ENCODE measurements at places on chromosomes 6 and 20.

GRCh38 chr6:111211411-111212030, 124.2 kb downstream of the SLC16A10 start:
- DNase-seq: no peak

GRCh38 chr6:143823548-143823947, 19.6 kb upstream of the LTV1 start:
- no peak for DNase-seq

- no peak for DNase-seq
Measured at GRCh38 chr6:50778696-50779095, 40.0 kb upstream of the TFAP2B start.

DNA sequence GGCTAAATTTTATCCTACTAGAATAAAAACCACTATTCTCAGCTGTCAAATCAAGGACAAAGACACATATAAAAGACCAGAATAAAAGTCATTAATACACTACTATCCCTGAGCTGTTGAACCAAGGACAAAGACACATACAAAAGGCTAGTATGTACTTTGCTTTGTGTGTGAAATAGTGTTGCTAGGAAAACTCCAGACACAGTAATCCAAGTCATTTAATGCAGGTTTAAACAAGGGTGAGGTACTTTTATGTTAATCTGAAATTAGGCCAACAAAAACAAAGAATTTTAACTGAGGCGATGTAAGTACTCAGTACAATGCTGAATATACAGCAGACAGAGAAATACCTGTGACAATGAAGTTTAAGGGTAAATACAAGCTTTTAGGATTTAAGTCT, 18.9 kb downstream of the GCLC start:
- no peak for DNase-seq

DNA sequence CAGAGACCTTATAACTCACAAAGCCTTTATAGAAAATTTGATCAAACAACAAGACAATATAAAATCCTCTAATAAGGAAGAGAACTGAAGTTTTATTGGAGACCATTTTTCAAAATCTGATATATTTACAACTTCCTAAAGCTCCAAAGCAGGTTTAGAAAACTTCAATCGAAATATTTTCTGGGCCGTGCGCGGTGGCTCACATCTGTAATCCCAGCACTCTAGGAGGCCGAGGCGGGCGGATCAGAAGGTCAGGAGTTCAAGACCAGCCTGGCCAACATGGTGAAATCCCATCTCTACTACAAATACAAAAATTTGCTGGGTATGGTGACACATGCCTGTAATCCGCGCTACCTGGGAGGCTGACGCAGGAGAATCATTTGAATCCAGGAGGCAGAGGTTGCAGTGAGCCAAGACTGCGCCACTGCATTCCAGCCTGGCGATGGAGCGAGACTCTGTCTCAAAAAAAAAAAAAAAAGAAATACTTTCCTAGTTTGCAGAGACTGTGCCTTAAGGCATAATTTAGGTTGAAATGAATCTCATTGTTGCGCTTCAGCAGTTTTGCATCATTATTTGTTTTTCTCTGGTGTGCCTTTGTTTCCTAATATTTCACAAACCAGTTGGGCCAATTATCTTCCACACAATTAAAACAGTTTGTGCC, 60.6 kb upstream of the ASIP start:
- DNase-seq: no peak

DNA sequence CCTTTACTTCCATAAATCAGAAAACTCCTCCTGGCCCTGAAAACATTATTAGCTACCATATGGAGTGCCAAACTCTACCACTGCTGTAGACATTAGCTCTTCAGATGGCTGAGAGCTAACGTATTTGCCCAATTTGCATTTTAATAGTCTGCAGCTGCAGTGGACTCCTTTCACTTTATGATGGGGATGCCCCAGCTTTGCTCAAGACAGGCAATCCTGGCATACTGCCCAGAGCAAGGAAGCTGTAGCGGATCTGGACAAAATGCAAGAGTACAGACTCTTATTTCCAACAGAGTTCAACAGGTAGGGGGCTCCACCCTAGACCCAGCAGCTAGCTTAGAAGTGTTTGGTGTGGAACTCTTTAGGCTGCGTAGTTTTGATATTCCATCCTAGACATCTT, 246.7 kb downstream of the FOXC1 start:
- no peak for DNase-seq

DNA sequence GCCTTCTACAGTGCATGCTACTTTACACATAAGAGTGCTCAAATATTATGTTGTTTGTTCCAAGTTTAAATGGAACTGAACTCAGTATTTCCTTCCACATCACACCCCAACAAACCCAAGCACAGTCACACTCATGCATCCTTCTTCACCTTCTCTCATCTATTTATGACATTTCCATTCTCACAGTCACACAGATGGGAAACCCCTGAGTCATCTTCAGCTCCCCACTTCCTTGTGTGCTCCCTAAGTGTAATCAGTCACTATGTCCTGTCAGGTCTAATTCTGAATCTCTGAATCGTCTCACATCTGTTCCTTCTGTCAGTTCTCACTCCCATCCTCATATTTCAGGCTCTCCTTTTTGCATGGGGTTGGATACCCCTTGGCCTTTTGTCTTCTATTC, 96.0 kb downstream of the RIMS1 start:
- DNase-seq: no peak

DNA sequence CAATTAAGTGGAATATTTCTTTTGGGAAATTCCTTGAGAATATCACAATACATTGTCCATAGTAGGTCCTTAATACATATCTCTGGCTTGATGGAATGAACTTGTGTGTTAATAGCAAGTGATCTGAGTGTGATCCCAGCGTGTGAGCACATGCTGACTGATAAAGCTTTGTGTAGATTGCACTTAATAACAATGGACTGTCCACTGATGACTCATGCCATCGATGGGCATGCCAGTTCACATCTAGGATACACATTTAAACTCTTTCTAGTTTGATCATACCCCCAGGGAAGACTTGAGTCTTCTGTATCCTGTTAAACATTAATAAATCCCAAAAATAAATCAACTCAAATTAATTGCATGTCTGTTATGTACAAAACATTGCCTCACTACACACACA, 454.3 kb upstream of the SPTLC3 start:
- DNase-seq: no peak

DNA sequence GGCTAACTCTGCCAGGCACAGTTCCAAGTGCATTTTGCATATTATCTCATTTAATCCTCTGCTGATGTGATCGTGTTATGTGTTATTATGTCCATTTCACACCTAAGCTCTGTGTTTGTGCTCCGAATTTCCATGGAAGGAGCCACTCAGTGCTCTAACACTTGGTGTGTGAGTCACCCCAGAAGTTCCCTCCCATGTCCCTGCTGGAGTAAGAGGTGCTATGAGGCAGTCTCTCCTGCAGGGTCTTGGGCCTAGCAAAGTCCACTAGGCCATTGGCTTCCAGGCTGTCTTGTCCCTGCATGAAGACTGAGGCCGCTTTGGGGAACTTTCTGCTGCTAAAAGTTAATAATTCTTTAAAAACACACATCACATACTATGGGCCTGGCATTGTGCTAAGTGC, 405.9 kb upstream of the SULF2 start:
- DNase-seq: no peak

GRCh38 chr6:39049575-39050283, 1.1 kb downstream of the GLP1R start:
- DNase-seq: no peak

- no peak for DNase-seq
Measured at GRCh38 chr6:382883-383810, 8.4 kb upstream of the IRF4 start.

GRCh38 chr6:148502083-148502772, 159.6 kb downstream of the SASH1 start:
- DNase-seq: no peak

DNA sequence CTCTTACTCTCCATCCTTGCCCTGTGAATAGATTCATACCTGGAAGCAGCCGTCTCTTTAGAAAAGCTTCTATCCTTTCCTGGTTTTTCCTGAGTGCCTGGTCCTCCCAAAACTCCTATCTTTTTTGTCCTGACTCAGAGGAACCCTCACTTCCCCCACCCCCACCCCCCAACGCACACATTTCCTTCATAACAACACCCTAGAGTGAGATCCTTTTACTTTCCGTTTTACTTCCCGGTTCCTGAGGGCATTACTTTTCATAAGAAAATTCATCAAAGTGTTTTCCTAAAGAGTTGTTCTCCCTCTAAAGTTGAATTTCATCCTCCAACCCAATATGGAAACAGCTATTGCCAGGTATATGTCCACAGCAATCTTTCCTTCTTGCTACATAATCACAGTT, 327.0 kb downstream of the NRN1 start:
- no peak for DNase-seq

DNA sequence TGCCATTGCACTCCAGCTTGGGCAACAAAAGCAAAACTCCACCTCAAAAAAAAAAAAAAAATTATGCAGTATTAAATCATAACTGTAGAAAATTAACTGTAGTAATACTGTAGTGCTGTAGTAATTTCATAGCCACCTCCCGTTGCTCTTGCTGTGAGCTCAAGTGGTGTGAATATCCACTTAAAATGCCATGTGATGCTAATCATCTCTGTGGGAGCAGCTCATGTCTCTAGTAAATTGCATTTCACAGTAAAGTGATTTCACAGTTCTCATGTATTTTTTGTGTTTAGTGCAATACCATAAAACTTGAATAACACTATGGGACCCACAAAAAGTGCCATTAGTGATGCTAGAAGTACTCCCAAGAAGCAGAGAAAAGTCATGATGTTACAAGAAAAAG, 14.4 kb upstream of the FAM217A start:
- no peak for DNase-seq

DNA sequence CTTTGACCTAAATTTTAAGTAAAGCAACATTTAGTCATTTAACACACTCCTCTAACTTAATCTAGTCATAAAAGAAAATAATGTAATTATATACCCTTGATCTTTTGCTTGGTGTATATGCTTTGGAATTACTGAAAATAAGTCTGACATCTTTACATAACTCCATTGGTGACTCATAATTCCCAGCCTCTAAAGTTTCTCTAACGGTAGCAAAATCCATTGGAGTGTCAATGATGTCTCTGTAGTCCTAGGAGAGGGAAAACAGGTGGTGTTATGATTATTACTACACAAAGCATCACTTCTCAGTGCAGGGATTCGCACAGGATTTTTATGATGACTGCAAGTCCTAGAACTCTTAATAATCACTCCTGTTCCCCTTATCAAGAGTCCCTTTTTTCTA, 80.2 kb downstream of the IRAK1BP1 start:
- DNase-seq: no peak

DNA sequence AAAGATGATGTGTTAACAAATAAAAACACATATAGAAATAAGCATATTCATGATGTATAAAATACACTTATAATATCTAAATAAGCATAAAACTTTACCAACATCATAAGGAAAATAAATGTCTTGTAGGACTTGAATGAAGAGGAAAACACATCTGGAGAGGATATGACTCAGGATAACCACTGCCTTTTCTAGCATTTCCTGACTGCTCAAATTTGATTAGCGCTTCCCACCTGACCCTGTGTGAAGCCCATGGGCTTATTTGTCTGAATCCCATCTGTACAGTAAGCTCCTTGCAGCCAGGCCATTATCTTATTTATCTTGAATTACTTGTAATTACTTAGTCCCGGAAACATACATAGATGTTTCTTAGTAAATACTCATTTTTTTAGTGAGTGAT, 608.6 kb downstream of the COL12A1 start:
- no peak for DNase-seq
